Activated T-cell treated with anti-CD3 and anti-CD28 coated beads for 1 hour (primary cell): ENCODE measurements at places on chromosomes 11 and 22.

GRCh38 chr11:128448981-128449713 is 138.2 kb downstream of the ETS1 start:
- no peak for DNase-seq

DNA sequence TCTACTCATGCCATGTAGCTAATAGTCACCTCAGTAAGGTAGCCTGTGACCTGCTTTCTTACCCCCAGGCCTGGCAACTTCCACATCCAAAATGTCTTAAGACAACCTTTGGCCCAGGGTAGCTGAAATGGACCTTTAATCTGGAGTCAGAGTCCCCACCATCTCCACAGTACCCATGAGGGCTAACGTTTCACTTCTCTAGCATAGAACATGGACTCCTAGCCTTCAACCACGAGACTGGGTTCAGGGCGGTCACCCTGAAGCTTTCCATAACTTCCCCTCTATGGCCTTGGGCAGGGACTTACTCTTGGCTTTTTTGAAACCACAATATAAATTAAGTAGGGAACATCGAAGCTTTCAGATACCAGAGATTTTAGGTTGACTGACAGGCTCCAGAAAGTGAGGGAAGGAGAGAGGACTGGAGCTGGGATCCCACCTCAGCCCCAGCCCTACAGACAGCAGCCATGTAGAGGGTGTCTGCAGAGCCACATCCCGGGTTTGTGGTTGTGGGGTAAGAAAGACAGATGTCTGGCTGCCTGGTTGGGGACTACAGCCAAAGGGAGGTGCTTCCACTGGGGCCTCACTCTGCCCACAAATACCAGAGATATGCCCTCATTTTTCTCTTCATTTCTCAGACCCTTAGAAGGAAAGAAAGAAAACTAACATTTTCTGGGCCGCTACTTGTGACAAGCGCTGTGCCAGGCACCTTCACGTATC is 2.6 kb downstream of the TBC1D10A start:
- no peak for DNase-seq

DNA sequence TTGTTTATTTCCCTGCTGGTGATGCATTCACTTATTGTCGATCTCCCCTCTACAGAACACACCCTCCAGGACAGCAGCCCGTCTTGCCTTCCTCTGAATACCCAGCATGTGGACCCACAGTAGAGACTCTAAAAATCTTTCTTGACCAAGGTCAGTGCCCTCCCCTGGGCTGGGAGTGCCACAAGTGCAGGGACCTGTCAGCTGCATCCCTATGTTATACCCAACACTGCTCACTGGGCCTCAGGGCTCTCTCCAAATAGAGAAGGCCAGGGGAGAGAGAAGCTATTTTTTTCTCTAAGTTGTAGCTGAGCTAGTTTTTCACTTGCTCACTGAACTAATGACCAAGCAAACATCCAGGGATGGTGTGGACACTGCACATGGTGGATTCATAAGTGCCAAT is 9.8 kb downstream of the KCNJ1 start:
- DNase-seq: no peak

DNA sequence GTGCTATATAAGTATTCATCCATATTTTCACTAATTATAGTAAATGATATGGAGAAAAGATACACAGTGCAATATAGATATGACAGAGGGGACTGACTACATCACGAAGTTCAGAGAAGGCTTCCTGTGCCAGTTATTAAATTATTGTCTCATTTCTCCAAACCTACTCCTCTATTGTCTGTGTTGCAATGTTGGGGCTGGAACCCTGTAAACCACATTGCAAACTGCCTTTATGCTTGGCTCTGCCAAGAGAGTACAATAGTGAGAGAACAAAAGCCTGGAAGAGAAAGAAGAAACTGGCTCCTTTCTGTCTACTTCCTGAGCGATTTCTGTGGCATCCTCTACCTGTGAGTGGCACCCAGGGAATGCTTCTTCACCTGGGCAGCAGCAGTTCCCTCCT is 46.4 kb downstream of the ME3 start:
- DNase-seq: no peak

DNA sequence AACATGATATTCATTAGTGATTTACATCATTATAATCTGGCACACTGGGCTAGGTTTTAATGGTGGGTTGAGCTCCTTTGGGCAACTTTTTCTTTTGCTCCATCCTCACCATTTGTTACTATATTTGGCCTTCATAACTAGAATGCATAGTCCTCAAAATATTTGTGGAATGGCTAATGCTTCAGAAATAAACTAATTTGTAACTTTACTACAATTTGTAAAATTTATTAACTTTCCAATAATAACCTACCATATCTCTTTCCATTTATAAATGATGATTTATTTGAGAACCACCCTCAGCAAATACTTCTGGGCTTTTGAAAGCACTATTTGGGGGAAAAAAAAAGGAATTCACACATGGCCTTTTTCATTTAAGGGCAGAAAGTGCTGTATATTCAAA is 79.7 kb downstream of the LARGE2 start:
- no peak for DNase-seq

DNA sequence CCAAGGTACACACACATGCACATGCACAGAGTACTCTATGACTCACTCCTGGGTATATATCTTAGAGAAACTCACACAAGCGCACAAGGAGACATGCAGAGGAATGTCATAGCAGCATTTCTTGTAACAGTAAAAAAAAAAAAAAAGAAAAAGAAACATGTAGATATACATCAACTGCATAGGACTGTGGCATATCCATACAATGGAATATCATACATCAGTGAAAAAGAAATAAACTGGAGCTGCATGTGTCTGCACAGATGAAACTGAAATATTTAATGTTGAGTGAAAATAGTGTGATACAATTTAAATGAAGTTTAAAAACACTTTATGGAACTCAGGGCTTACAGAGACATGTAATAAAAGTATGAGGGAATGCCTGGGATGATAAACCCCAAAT is 46.4 kb downstream of the SYT13 start:
- no peak for DNase-seq

DNA sequence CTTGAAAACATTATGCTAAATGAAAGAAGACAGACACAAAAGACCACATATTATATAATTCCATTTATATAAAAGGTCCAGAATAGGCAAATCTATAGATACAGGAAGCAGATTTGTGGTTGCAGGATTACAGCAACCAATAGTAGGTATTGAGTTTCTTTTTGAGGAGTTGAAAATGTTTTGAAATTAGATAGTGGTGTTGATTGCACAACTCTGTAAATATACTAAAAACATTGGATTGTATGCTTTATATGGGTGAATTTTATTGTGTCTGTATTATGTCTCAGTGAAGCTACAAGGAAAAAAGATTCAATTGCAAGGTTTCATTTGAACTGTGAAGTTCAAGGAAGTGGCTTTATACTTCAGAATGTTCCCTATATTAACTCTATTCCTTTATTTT is 3.0 kb upstream of the RRAS2 start:
- DNase-seq: no peak

DNA sequence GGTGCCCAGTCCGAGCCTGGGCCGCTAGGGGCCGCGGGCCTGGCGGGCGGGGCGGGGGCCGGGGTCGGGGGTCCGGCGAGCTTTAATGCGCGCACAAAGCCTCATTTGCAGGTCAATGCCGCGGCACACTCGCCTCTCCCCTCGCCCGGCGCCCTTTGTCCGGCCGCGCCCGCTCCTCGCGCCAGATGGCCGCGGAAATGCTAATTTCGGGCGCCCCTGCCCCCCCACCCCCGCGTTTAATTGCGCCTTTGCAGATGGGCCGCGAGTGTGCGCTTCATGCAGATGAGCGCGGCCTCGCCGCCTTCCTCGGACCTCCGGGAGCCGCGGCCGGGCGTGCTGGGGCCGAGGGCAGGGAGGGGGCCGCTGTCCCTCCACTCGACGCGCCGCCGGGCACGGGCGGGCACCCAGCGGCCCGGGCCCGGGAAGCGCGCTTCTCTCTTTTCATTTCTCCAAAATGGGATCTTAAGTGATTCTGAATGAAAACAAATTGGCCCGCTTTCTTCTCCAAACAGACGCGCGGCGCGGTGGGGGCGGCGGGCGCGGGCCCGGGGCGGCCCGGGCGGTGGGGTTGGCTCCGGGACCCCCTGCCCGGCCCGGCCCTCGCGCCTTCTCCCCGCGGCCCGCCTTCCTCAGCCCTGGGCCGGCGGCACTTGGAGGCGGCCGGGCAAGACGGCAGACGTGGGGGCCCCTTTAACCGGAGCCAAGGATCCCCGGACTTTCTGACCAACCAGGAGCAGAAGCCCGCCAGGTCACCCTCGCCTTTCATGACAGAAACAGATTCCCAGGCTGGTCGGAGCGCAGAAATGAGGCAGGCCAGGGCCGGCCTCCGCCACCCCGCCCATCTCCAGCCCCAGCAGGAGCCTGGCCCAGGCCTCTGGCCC is 22.9 kb downstream of the CDKN1C start:
- DNase-seq: no peak

DNA sequence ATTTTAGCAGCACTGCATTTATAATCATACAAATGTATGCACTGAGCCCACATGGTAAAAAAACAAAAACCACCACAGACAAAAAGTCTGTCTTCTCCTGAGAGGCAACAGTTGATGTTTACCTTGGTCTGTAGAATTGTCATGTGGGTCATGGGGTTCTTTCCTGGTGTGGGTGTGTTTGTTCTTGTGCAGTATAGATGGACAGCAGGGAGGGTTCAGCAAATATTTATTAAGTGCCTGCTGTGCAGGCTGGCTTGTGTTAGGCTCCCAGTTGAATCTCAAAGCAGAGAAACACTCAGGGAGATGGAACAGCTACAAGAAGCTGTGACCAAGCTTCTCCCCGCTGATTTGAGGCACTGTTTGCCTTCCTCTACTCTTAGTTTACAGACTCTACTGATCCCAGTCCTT is 82.2 kb downstream of the PISD start:
- no peak for DNase-seq

DNA sequence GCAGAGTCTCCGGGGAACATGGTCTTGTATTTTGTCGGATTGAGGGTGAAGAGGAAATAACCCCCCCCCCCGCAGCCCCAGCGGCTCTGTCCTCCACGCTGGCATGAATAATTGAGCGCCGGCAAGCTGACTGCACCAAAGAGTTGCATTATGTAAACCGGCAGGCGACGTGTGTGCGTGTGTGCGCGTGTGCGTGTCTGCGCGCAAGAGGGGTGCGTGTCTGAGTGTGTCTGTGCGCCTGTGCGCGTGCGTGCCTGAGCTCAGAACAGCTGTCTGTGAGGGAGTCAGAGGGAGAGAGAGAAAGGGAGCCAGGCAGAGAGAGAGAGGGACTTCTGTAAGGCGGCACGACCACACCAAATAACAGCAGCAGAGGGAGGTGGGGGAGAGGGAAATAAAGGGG is 94.4 kb downstream of the SCN3B start:
- no peak for DNase-seq

DNA sequence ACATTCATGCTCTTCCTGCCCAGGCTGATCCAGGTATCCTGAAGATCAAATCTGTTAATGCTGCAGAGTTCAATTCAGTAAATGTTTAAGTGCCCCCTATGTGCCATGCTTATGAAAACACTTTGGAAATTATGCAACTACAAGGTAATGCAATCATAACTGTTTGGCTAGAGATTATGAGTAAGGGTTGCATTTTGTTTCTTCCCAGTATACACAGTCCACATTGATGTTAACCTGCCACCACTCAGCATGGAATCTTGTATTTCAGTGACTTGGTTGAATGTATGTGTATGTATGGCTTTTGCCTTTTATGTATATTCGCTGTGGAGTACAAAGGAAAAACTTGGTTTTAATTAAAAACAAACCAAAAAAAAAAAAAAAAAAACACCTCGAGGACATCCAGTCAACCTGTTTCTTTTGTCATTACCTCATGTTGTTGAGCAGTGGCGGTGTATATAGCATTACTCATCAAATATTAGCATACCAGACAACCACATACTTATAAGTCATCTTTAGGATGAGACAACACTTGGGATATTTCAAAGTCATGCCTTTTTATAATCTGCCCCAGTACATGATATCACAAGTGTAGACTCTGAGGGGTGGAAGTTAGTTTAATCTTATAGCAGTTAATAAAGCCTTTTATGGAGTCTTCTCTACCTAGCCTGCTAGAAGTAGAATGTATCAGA is 86.1 kb upstream of the HORMAD2 start:
- DNase-seq: no peak

DNA sequence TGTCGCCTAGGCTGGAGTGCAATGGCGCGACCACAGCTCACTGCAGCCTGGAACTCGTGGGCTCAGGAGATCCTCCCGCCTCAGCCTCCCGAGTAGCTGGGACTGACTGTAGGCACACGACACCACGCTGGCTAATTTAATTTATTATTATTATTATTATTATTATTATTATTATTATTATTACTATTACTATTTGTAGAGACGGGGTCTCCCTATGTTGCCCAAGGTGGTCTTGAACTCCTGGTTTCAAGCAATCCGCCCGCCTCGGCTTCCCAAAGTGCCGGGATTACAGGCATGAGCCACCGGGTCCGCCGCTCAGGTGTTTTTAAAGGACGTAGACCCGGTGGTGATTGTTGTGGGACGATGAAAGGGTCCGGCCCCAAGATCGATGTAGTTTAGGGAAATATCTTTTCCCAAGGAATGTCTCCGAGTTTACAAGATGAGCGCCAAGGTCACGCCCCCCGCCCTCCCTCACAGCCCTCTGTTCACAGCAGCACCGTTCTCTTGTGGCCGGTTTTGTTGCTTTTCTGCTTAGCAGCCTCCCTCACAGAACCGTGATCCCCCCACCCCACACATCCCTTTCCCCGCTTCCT is 728 bp upstream of the POGLUT3 start:
- DNase-seq: no peak

DNA sequence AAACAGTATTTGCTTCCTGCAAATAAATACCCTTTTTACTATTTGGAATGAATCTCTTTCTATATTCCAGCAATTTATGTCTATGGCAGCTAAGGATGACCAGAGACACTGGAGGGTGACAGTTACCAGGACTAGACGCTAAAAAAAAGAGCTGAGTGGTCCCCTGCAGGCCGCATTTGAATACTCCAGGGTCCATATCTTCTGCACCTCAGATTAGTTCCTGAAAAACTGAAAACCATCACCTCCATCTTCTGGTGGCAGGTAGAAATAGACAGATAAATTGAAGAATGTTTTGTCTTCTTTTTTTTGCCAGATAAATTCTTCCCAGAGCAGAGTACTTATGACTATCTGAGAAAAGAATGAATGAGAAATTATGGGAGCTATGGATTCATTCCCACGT is 145.6 kb downstream of the CSNK2A3 start:
- DNase-seq: no peak

- peak; percentile 55 for DNase-seq
Measured at GRCh38 chr11:2377511-2378443, 667 bp downstream of the CD81 start.

- no peak for DNase-seq
Measured at GRCh38 chr11:50298182-50298988, 265.7 kb downstream of the OR4C45 start.

GRCh38 chr11:97746818-97747217 is 1273.9 kb upstream of the CNTN5 start:
- DNase-seq: no peak

DNA sequence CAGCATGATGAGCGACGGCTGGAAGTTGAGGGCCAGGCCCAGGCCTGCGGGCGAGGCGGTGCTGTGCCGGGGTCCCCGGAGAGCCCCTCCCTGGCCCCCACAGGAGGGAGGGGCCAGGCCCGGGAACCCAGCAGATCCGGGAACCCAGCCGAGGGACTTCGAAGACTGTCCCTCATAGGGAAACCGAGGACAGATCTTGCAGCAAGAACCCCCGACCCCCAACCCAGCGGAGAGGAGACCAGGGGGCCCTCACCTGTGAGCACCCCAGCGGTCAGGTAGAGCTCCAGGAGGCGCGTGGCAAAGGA is 2.4 kb downstream of the SLC16A8 start:
- no peak for DNase-seq
